NCI-H446 (cell line): ENCODE measurements at places on chromosomes 6 and 20.

GRCh38 chr6:132368916-132369481, 32.3 kb downstream of the MOXD1 start:
- DNase-seq: no peak

GRCh38 chr20:33518071-33518470, 28.2 kb downstream of the CBFA2T2 start:
- no peak for DNase-seq

DNA sequence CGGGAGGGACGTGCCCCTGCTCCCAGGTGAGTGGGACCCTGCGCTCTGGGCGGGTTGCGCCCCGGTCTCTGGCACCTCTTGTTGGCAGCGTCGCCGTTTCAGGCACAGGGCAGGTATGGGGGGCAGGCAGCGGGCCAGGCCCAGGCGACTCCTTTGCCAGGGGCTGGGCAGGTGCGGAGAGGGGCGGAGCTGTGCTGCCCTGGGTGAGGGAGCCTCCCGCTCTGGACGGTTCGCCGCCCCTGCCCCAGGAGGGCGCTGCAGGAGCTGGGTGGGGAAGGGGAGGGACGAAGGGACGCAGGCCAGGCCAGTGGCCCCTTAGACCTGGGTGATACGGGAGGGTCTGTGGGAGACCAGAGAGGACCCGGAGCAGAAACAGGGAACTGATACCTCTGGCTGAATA, 663.9 kb upstream of the DEFB115 start:
- no peak for DNase-seq

DNA sequence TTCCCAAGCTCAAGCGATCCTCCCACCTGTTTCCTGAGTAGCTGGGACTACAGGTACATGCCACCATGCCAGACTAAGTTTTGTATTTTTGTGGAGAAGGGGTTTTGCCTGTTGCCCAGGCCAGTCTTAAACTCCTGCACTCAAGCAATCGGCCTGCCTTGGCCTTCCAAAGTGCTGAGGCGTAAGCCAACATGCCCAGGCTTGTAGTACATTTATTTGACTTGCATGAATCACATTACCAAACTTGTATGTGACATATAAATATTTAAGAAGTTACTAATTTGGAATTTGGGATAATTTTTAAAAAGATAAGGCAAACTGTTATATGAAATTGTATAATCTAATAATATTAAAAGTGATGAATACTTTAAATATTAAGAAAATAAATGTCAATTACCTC, 157.6 kb downstream of the MCHR2 start:
- no peak for DNase-seq

DNA sequence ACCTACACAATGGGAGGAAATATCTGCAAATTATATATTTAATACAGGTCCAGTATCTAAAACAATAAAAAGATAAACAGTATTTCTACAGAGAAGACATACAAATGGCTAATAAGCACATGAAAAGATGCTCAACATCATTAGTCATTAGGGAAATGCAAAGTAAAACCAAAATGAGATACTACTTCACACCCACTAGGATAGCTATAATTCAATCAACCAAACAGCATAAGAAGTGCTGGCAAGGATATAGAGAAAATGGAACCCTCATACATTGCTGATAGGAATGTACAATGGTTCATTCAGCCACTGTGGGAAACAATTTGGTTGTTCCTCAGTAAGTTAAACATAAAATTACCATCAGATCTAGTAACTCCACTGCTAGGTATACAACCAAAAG, 48.7 kb downstream of the NUDT3 start:
- DNase-seq: no peak

GRCh38 chr6:28657769-28658465, 132.2 kb downstream of the GPX5 start:
- DNase-seq: peak; percentile 35

GRCh38 chr6:33420491-33421343, 852 bp downstream of the SYNGAP1 start:
- DNase-seq: no peak

DNA sequence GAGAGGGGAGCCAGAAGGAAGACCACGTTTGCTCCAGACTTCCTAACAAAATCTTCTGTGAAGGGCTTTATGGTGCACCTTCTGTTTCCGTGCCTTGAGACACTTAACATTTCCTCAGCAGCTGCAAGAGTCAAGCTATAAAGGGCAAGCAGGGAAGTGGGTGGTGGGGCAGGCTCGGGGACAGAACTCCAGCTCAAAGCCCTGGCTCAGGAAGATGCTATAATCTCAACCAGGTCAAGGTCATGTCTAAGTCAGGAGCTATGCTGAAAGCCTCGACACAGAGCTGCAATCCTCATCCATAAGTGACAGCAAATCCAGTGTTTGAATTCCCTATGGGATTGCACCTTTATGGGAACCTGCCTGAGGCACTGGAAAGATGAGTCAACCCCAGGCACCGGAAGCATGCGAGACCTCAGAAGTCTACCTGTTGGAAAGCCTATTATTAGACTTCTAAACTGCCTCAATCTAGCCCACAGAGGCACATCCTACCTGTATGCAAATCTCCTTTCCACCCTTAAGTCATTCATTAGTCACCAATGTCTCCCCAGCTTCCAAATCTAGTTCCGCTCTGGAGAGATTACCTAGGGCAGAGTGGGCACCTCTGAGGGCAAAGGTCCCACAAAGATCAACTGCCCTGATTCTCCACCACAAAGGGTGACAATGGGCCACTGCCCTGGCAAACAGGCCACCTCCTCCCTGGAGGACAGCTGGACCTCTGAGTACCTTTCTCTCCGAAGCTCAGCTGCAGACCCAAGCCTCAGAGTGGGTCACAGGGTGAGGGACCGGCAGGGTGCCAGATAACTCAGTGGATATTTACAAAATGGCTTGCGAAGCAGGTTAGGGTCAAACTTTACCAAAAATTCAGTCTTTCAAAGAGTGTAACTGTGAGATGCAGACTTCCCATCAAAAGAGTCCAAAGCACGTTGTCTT, 287.0 kb downstream of the CDC5L start:
- DNase-seq: no peak

- no peak for DNase-seq
Observed at GRCh38 chr20:4161401-4162251, 146.3 kb upstream of the RNF24 start.
